ENCODE measurements at places on chromosomes 7 and 10.

DNA sequence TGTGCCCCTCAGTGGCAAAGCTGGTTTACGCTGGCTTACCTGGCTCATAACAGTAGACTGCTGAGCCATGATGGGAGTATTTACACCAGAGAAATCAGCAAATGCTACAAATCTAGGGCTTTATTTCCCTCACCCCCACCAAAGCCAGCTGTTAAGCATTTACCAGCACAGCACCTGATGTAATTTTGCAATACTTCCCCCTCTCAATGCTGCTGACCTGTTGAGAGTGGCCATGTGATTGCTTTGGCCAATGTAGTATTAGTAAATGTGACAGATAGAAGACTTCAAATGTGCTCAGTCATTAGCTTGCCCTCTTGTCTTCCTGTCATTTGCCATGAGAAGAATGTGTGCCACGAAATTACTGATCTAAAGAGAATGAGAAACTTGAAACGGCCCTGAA lies 46.6 kb downstream of the HERPUD2 start:
- peak overlapping the region; percentile 86 for H3K27ac ChIP-seq
- no peaks in the 10 kb centered on the region for H3K36me3 ChIP-seq
- no peak overlapping the region for H3K4me3 ChIP-seq

GRCh38 chr10:95840121-95840520 lies 67.7 kb upstream of the CC2D2B start:
- H3K4me3 ChIP-seq: no peak overlapping the region
- no peak for DNase-seq
- H3K27ac ChIP-seq: no peak overlapping the region
- no peaks in the 10 kb centered on the region for H3K27me3 ChIP-seq
- H3K4me1 ChIP-seq: no peaks in the 10 kb centered on the region

DNA sequence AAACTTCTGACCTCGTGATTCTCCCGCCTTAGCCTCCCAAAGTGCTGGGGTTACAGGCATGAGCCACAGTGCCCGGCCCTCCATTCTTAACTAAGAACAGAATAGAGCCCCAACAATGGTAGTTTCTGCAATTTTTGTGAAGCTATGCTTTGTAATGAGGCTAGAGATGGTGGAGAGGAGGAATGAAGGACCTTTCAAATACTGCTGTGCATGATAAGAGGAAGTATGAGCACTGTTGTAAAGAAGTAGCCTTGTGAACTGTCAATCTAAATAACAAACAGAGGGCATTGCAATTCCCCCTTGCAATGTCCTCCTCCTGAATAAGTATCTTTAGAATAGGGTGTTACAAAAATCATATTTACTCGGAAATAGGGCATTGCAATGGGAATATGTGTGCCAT lies 70.2 kb downstream of the EVX1 start:
- H3K4me1 ChIP-seq: no peaks in the 10 kb centered on the region
- H3K27ac ChIP-seq: no peak overlapping the region
- no peaks in the 10 kb centered on the region for H3K27me3 ChIP-seq
- no peak for DNase-seq

DNA sequence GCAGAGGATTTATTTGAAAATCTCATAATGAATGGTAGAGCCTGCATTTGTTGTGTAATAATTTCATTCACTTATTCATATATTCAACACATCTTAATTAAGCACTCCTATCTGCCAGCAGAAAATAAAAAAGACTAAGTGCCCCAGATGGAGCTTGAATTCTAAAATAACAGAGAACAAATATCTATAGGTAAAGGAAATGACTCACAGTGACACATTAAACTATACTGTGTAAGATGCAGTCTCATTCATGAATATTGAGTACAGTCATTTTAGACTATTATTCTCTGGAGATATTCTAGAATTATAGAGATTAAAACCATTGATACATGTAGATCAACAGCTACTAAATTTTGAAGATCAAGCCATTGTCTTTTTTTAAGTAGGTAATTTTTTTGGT lies 72.1 kb downstream of the PTPRZ1 start:
- H3K4me3 ChIP-seq: no peak overlapping the region
- no peaks in the 10 kb centered on the region for H3K36me3 ChIP-seq
- H3K4me1 ChIP-seq: peaks cover 5% of the 10 kb centered on the region
- H3K27me3 ChIP-seq: no peaks in the 10 kb centered on the region
- no peak overlapping the region for H3K27ac ChIP-seq

GRCh38 chr7:55490099-55490498 lies 82.2 kb downstream of the VOPP1 start:
- DNase-seq: no peak
- H3K4me3 ChIP-seq: no peak overlapping the region
- no peaks in the 10 kb centered on the region for H3K36me3 ChIP-seq
- H3K4me1 ChIP-seq: no peaks in the 10 kb centered on the region

DNA sequence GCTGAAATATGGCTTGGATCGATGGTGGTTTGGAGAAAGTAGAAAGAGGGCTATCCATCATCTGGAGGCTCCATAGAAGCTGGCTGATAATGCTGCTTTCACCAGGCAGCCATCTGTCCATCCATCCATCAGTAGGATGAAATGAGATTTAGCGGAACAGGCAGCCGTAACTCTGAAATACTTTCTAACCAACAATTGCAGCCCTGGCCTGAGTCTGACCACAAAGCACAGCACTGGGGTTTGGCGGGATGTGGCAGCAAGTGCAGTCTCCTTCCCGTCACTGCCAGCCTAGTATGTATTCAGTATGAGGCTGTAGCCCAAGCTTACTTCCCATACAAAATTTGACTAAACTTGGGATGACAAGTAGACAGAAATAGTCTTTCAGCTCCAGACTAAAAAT lies 38.0 kb downstream of the R3HCC1L start:
- no peak overlapping the region for H3K4me3 ChIP-seq
- no peaks in the 10 kb centered on the region for H3K4me1 ChIP-seq
- H3K36me3 ChIP-seq: no peaks in the 10 kb centered on the region

GRCh38 chr10:72625276-72625607 lies 637 bp downstream of the MICU1 start:
- peak overlapping the region; percentile 69 for H3K27ac ChIP-seq
- peaks cover 7% of the 10 kb centered on the region for H3K4me1 ChIP-seq
- no peaks in the 10 kb centered on the region for H3K27me3 ChIP-seq
- H3K4me3 ChIP-seq: peak overlapping the region; percentile 65

- H3K4me3 ChIP-seq: no peak overlapping the region
- H3K4me1 ChIP-seq: no peaks in the 10 kb centered on the region
- H3K27ac ChIP-seq: no peak overlapping the region
- H3K36me3 ChIP-seq: no peaks in the 10 kb centered on the region
- no peaks in the 10 kb centered on the region for H3K27me3 ChIP-seq
These were observed 18.0 kb upstream of the SEM1 start for GRCh38 chr7:96727534-96728088.

DNA sequence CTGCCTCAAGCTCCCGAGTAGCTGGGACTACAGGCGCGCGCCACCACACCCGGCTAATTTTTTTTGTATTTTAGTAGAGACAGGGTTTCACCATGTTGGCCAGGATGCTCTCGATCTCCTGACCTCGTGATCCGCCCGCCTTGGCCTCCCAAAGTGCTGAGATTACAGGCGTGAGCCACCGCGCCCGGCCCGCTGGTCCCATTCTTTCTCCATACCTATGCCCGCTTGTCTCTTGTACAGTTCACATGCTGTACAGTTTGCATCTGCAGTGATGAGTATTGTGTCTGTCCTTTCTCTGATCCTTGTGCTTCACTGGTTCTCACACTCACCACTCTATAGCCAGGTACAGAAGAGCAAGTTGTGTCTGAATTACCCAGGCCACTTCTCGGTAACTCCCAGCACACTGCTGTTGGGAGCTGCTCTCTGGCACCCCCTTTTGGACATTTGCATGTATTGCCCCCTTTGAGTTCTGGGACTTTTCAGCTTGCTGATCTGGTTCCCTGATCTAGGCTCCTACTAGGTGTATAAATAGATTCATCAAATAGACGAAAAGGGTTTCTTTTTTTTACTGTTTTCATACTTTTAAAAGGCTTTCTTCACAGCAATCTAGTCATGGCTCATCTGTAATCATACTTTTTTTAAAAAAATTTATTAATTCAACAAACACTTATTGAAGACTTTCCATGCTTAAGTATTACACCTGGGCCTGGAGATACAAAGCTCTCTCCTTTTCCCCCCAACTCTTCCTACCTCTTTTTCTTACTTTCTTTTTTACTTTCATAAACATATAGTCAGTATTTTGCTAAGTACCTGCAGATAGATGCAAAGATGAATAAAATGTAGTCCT lies 53.5 kb downstream of the AOAH start:
- DNase-seq: no peak
- H3K36me3 ChIP-seq: no peaks in the 10 kb centered on the region
- H3K4me1 ChIP-seq: no peaks in the 10 kb centered on the region
- no peak overlapping the region for H3K4me3 ChIP-seq
- no peaks in the 10 kb centered on the region for H3K27me3 ChIP-seq

DNA sequence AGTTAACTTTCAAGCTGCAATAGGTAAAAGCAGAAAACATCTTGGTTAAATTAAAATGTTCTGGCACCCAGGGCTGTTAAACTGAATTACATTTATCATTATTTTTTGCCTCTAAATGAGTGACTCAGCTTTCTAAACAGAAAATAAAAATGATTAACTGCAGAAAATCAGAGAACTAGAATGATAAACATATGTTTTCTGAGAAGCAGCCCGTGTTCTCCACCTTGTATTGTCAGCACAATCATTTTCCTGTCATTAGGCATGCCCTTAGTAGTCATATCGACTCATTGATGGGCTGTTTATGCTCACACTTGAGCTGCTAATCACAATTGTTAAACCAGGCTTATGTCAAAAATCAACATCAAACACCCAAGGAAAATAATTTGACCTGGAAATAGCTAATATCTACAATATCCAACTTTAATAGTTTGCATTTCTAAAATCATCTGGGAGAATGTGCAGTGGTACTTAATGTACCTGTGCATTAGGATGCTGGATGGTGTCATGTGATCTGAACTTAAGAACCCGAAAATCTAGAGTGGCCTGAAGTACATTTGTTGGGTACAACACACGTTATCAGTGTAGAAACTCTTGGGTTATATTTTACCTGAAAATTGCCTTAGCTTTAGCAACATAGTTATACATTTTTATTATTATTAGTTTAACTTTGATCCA lies 2.3 kb downstream of the MDFIC start:
- H3K36me3 ChIP-seq: no peaks in the 10 kb centered on the region
- no peak overlapping the region for H3K27ac ChIP-seq
- peak overlapping the region; percentile 79 for H3K4me3 ChIP-seq
- H3K27me3 ChIP-seq: no peaks in the 10 kb centered on the region
- no peaks in the 10 kb centered on the region for H3K4me1 ChIP-seq
- DNase-seq: no peak

GRCh38 chr7:151764056-151764920 lies 112.6 kb downstream of the PRKAG2 start:
- H3K27me3 ChIP-seq: no peaks in the 10 kb centered on the region
- no peak for DNase-seq
- H3K27ac ChIP-seq: no peak overlapping the region
- H3K4me3 ChIP-seq: no peak overlapping the region
- no peaks in the 10 kb centered on the region for H3K4me1 ChIP-seq

- no peak overlapping the region for H3K4me3 ChIP-seq
- no peaks in the 10 kb centered on the region for H3K27me3 ChIP-seq
- no peak for DNase-seq
- no peaks in the 10 kb centered on the region for H3K4me1 ChIP-seq
- H3K36me3 ChIP-seq: no peaks in the 10 kb centered on the region
These were observed 47.1 kb upstream of the PDSS1 start for GRCh38 chr10:26650406-26650805.

DNA sequence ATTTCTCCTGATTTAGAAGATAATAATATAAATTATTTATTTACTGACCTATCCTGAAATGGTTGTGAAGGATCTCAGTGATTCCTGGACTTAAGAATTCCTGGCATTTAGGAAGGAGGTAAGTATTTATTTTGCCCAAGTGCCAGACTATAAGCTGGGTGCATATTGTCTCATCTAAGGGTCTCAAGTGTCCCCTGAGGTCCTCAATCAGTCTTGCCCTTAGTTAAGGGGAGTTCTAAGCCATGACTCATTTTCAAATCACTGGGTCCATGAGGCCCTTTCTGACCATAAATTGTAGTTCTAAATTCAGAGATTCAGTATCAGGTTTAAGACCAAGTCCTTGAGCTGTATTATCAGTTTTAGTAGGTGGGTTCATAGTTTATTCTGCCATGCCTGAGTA lies 251.6 kb upstream of the MEOX2 start:
- DNase-seq: no peak
- no peak overlapping the region for H3K27ac ChIP-seq
- no peak overlapping the region for H3K4me3 ChIP-seq
- no peaks in the 10 kb centered on the region for H3K4me1 ChIP-seq
- no peaks in the 10 kb centered on the region for H3K36me3 ChIP-seq

DNA sequence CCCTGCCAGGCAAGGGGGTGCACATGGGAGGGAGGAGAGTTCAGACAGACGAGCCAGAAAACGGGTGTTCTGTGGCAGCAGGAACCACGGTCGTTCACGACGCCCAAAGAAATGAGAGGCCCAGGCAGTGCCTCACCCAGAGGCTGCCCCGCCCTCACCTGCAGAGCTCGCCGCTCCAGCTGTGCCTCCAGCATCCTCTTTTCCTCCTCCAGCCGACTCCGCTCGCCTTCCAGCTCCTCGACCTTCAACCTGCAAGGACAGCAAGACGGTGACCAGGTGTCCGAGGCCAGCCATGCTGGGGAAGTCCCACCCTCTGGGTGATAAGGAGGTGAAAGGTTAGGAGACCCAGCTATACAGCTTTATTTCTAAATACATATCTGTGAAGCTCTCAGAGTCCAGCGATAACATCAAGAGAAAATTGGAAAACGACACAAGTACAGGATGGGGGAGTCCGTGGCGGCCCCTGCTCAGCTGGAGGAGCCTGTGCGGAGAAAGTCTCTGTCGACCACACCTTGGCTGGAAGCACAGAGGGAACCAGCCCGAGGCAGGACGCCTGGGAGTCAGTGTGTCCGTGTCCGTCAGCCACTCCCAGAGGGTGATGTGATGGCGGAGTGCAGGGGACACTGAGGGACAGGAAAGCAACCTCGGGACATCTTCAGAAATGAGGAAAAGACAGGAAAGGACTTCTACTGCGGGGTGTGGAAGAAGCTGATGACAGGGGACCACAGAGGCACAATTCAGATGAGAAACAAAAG lies 275.1 kb downstream of the MAD1L1 start:
- no peak overlapping the region for H3K27ac ChIP-seq
- H3K36me3 ChIP-seq: no peaks in the 10 kb centered on the region
- H3K4me3 ChIP-seq: no peak overlapping the region
- no peaks in the 10 kb centered on the region for H3K4me1 ChIP-seq

GRCh38 chr10:133405844-133406527 lies 12.0 kb downstream of the MTG1 start:
- no peak overlapping the region for H3K4me3 ChIP-seq
- H3K36me3 ChIP-seq: no peaks in the 10 kb centered on the region
- H3K27me3 ChIP-seq: no peaks in the 10 kb centered on the region

DNA sequence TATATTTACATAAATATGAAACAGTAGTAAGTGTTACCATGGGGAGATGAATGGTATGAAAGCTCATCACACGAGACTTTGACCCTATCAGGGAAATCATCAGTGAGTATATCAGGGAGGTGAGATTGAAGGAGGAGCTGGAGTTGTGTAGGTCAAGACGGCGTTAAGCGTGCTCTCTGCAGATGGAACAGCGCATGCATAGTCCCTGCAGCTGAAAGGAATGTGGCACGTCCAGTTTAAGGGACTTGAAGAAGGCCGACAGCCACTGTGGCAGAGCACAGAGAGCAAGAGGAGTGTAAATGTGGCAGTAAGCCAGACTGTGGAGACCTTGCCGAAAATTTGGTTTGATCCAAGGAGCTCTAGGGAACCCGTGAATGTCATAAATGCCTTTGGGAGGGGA lies 38.9 kb downstream of the POU6F2 start:
- no peak overlapping the region for H3K27ac ChIP-seq
- no peaks in the 10 kb centered on the region for H3K36me3 ChIP-seq
- H3K4me3 ChIP-seq: no peak overlapping the region
- no peaks in the 10 kb centered on the region for H3K27me3 ChIP-seq
- H3K4me1 ChIP-seq: no peaks in the 10 kb centered on the region

- no peak overlapping the region for H3K27ac ChIP-seq
- H3K36me3 ChIP-seq: no peaks in the 10 kb centered on the region
- H3K4me3 ChIP-seq: no peak overlapping the region
- H3K27me3 ChIP-seq: no peaks in the 10 kb centered on the region
- H3K4me1 ChIP-seq: peaks cover 12% of the 10 kb centered on the region
These were observed 15.5 kb downstream of the SHTN1 start for GRCh38 chr10:116989439-116989838.
